ENCODE measurements at places on chromosomes 11 and 22.

- DNase-seq, result no peak
Measured at GRCh38 chr11:42913731-42914130, 398.1 kb upstream of the API5 start.

- DNase-seq, result no peak
Measured at GRCh38 chr22:45891021-45891421, 85.9 kb downstream of the WNT7B start.

DNA sequence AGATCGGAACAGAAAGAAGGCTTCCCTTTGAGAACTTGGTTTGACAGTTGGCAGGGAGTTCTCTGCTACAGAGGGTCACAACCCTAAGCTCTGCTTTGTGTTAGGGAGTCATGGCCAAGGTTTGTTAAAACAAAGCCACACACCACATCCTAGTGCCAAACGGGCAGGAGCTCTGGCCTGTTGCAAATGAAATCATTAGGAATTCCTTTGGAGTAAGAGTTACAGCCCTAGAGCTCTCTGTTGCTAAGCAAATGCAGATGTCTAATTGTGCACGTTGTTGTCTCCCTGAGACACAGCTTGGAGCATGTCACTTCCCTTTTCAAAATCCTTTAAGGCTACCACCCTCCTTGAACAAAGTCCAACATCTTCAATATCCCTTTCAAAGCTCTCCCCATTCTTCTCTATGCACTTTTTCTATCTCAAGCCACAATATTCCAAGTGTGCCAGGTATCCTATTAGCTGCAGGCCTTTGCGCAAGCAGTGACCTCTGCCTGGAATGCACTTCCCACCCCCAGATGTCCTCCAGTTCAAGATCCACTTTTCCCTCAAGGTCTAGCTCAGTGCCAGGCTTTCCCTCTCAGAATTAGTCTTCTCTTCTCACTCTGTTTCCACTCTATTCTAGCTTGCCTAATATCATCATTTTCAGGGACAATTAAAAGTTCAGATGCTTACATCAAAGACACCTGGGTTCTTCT, 253.7 kb upstream of the POU2AF2 start:
- DNase-seq, result no peak

DNA sequence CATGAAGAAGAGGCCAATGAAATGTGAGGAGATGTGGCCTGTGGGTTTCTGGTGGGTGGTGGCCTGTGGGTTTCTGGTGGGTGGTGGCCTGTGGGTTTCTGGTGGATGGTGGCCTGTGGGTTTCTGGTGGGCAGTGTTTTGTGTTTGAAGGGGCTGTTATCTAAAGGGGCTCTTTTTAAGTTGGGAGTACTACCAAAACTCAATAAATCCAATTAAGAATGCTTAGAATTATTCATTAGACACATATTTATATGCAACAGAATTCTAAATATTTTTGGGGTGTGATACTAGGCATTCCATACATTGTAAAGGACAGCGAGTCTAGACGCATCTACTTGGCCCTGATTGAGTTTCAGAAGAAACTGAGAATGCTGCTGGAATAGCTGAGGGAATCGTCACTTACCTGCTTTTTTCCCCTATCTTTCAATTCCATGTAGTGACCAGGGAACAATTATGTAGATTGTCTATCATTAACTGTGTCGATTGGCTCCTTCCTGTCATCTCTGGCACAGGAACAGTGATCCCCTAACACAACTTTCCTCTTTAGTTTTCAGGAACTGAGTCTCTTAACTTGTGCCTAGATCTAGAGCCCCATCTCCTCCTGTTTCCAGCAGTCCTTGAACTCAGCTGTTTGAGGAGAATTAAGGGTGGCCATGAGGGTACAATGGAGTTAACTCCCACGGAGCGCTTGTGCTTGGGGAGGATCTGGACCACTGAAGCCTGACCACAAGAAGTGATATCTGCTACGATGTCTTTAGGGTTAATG, 37.3 kb upstream of the TOP3B start:
- DNase-seq, result no peak

DNA sequence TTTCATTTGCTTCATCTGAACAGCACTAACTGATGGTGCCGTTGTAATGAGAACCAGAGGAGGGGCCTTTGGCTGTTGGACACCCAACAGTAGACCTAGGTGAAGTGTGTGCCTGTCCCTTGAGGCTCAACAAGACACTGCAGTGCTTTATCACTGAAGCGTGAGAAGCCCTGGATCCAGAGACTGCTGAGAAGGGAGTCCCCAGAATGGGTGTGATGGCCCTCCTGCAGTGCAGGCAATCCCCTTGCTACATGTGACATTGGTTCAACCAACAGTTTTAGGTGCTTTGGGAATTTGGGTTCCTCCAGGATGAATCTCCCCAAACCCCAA, 125.6 kb downstream of the BRD1 start:
- no peak for DNase-seq

DNA sequence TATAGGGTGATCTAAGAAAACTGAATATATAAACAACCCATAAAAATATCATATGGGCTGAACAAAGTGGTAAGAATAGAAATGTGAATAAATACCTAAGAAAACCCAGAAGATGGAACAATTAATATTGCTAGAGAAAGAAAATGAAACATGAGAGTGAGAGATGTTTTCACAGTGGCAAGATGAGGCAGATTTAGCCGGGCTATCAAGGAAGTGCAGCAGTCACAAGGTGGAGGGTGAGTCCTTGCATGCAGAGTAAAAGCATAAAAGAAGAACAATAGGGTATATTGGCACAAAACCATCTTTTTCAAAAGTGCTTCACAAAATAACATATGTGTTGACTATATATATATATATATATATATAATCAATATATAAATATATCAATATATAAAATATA, 49.6 kb downstream of the NOX4 start:
- DNase-seq, result no peak

All from NCI-H187 (cell line).